ENCODE measurements at places on chromosomes 11 and 22.

DNA sequence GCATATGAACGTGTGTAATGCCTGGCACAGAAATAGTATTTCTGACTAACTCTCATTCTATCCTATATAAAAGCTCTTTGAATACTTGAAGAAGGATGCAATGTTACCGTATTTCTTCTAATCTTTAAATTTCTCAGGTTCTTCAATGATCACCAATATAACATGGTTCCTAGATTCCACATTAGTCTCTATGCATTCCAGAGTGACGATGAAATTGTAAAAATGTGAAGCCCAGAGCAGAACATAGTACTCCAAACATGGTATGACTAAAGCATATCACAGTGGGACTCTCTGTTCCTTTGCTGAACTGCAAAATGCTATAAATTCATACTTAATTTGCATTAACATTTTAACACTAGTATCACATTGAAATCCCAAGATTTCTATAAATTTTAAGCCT, 877.6 kb upstream of the CHORDC1 start:
- DNase-seq = peak; percentile 35

DNA sequence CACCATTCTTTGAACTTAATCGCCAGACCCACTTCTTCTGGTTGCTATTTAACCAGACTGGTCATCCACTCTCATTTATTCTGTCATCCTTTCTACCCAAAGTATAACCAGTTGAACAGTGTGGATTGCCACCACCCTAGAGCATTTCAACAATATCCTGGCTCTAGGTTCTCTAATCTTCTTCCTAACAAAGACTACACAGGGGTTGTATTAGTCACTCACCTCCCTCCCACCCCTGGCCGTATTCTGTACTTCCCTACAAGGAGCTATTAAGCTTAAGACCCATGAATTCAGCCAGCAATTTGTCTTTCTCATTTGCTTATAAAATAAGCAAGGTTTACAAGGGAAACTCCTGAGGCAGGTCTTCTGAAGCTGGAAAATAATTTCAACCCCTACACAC, 46.9 kb upstream of the CEP126 start:
- peak; percentile 13 for DNase-seq

- peak; percentile 93 for DNase-seq
Observed at GRCh38 chr22:31646186-31647019, 15.6 kb downstream of the PISD start.

- DNase-seq = peak; percentile 78
Observed at GRCh38 chr11:60786811-60787567, 1.9 kb downstream of the MS4A10 start.

DNA sequence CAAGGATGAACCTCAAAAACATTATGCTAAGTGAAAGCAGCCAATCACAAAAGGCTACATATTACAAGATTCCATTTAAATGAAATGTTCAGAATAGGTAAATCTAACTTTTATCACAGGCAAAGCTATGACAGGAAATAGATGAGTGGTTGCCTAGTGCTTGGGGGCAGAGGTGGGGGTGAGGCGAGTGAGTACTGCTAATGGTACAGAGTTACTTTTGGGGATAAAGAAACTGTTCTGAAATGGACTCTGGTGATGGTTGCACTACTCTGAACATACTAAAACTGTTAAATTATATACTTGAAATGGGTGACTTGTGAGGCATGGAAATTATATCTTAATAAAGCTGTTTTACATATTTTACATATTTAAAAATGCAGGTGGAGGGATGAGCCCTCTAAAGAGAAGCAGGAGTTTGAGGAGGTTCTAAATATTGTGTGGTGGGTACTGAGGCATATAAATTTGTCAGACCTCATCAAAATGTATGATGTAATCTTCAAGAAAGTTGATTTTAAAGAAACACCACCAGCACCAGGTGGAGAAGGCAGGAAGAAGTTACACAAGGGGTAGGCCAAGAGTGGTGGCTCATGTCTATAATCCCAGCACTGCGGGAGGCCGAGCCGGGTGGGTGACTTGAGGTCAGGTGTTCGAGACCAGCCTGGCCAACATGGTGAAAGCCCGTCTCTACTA, 3.6 kb downstream of the SLC43A1 start:
- no peak for DNase-seq
